ENCODE measurements at places on chromosomes 12 and 14.

GRCh38 chr12:130832561-130833209 lies 6.4 kb downstream of the STX2 start:
- DNase-seq, result no peak

DNA sequence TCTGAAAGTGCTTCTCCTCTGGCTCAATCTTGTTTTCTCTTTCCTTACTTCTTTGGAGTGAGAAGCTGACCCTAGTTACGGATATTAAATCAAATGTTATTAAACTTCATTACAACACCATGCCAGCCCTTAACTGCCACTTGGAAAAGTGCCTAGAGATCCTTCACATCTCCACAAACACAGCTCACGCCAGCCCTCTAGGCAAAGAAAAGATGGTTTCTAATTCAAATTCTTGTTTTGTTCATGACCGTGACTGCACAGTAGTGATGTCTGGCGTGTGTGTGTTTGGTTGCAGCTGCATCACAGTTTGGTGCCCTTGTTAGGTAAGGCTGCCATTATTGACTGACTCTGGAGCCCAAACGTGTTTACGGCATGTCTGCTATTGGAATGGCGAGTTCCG lies 113.0 kb downstream of the BEGAIN start:
- DNase-seq, result no peak

DNA sequence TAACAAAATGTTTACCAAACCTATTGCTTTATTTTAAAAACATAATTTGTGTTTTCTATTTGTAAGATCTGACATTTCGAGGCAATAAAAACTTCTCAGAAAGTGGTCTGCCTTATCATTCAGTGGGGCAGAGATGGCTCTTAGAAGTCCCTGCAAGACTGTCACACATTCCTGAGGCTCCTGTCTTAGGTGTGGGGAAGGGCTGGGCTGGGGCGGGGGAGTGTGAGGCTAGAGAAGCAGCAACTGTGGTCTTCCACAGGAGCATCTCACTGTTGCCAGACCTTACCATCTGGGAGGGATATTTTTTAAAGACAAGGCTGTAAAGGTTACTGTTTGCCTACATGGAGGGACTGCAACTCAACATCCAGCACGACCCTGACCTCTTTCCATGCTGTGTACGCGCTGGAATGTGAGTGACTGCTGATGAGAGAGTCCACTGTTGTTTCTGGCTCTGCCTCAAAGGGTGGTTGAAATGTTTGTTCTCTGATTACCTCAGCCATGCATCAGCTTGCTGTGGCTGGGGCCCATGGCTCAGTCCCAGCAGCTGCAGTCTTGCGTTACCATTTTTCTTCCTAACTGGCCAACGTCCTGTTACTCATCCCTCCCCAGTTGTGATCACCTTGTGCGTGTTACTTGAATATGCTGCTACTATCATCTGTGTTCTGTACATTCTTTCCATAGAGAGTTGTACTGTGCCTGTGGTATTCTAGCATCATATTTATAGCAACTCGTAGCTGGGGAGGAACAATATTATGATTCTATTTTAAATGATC lies 12.4 kb downstream of the ERG28 start:
- no peak for DNase-seq

- no peak for DNase-seq
Measured at GRCh38 chr12:48237162-48237561, 34.1 kb upstream of the OR10AD1 start.
